ENCODE measurements at places on chromosomes 6 and 20.

DNA sequence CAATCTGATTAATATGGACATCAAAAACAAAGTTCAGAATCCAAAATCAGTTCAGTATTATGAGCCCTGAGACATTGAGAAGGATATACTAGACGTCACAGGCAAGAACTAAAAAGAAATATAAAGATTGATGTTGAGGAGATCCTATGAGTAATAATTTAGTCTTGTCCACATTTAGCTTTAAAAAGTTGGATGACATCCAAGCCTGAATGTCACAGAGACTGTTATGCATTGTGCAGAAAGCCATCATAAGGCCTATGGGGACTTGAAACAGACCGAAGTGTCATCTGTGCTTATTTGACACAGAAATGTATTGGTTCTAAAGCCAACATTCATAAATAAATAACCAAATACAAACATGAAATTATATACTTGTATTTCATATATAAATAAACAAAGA, 581.8 kb upstream of the MMS22L start:
- DNase-seq = no peak

DNA sequence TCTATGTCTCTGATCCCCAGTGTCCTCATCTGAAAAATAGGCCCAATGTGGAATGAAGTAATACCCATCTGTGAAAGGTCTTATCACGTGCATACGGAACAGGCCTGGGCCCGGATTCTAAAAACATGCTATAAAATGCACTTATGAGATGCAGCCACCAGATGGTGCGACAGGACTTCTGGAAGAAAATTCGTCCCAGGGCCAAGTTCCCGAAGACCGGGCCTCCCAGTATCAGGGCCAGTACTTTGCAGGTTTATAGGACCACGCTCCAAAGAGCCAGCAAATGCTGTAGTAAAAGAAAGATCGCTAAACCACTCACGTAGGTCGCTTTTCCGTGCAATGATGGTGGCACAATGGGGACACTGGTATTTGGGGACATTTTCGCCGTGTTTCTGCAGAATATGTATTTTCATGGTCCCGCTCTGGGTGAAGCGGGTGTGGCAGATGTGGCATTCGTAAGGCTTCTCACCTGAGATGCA, 10.6 kb downstream of the CTCFL start:
- DNase-seq = peak; percentile 27

GRCh38 chr6:163531122-163531521, 116.6 kb downstream of the QKI start:
- no peak for DNase-seq

GRCh38 chr20:32911355-32911754, 52.6 kb downstream of the EFCAB8 start:
- DNase-seq = no peak

GRCh38 chr6:169170583-169170955, 83.1 kb downstream of the THBS2 start:
- DNase-seq = no peak

- no peak for DNase-seq
Observed at GRCh38 chr20:42138729-42139128, 520.6 kb upstream of the CHD6 start.

DNA sequence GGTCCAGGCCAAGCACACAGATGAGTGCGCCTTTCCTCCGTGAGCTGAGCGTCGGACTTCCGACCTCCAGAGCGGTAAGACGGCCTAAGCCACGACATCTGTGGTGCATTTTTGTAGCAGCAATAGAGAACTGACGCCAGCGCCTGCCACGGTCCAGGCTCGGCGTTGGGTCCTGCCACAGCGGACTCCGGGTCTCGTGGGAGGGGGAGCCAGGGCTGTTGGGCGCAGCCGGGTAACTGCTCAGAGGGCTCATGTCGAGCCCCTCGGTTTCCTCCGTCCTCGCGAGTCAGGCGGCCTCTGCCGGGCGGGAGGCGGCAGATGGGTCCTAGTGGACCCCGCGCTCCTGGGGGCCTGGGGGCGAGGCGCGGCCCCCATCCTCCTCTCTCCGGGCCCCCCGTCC, 216.1 kb downstream of the QKI start:
- DNase-seq = no peak

GRCh38 chr20:62770111-62770910, 26.0 kb upstream of the MRGBP start:
- no peak for DNase-seq

DNA sequence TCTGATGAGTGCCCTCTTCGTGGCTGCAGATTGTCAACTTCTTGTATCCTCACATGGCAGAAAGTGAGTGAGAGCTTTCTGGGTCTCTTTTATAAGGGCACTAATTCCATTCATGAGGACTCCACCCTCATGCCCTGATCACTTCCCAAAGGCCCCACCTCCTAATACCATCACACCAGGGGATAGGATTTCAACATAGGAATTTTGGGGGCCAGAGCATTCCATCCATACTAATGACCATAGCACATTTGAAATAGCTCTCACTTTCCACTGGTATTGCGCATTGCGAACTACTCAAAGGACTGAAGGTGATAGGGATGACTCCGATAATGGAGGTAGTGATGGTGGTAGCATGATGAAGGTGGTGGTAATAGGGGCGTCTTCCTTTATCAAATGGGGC, 324.3 kb downstream of the PRL start:
- no peak for DNase-seq

DNA sequence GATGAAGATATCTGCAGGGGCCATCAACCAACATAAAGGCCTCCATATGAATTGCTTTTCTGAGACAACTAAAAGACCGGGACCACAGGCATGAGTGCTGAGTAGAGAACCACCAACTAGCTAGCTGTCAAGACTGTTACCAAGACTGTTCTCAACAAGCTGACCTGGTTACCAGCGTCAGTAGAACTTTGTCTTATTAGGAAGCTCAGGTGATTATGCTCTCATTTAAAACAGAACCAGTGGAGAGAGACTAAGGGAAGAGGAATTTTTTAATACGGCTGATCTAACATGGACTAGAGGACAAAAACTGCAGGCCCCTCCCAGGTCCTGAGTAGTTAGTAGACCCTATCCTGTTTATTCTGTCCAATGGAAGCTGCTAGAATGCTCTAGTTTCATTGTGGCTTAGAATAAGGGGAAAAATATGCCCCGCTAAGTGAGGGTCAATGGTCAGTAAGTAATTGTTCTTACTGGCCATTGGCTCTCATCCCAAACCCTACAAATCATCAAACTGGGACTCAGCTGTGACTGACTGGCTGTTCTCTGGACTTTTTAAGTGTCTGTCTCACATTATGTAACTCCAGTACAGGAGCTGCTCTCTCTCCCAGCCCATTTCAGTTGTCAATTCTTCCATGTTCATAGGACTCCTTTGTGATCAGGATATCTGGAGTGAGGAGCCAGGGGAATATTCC, 3.8 kb upstream of the DYNLRB1 start:
- no peak for DNase-seq

DNA sequence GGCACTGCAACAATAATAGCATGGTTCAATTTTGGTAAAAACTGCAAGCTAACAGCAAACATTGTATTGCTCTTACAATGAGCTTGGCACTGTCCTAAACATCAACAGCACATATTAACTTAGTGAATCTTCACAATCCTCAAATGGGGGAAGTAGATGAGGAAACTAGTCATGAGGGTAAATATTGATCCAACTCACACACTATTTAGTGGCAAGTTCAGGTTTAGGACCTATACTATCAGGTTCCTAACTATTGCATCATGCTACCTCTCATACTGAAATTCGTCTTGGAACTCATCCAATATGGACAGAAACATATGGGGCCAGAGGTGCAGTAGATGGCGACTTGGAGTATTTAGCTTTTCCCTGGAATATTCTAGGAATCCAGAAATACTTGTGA, 34.2 kb downstream of the FKBP1C start:
- DNase-seq = no peak

- no peak for DNase-seq
Observed at GRCh38 chr6:106514583-106514885, 114.8 kb downstream of the RTN4IP1 start.

Measured in hypothalamus (tissue), 51 donors.